DMS79 (cell line): ENCODE measurements at places on chromosomes 7 and 10.

DNA sequence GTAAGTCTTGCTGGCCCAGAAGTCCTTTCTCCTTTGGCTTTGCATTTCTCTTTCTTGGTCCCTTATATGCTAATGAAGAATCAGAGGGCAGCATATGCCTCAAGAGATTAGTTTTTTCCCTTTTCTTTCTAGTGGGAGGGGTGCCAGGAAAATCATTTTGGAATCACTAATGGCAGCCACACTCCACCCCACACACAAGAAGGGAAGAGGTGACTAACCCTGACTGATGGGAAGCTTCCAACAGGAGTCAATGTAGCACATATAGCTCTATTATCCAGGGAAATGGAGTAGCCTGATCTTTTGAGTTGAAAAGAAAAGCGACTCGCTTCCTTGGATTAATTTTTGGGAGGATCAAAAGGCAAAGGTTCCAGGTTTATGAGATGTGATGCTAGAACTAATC is 225.3 kb downstream of the KIF20B start:
- no peak for DNase-seq

DNA sequence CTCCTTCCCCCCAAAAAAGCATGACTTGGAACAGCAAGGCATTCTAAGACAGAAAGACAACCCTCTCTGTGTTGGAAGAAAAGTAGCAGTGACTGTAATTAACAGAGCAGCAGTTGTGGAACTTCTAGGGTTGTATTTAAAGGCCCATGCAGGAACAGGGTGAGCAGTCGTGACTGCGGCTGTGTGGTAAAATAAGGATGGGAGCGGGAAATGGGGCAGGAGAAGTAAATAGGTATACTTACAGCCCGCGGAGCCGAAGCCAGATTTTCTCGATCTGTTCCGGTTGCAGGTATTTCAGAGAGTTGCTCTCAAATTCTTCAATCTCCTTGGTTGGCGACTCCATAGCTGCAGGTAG is 179 bp downstream of the PDE1C start:
- DNase-seq = no peak

- peak; percentile 33 for DNase-seq
Observed at GRCh38 chr7:102433219-102434038, at the start of gene ORAI2. Gene ORAI2, plus strand, starts transcription at chr7:102433575. Its CDS starts 5,382 bp downstream, at chr7:102438957.

- no peak for DNase-seq
Observed at GRCh38 chr10:32972460-32972859, 14.4 kb upstream of the ITGB1 start.

GRCh38 chr7:139043823-139044812 is 8.3 kb upstream of the ZC3HAV1L start:
- DNase-seq = no peak

- DNase-seq = no peak
Observed at GRCh38 chr7:106199813-106200364, 84.9 kb downstream of the NAMPT start.

DNA sequence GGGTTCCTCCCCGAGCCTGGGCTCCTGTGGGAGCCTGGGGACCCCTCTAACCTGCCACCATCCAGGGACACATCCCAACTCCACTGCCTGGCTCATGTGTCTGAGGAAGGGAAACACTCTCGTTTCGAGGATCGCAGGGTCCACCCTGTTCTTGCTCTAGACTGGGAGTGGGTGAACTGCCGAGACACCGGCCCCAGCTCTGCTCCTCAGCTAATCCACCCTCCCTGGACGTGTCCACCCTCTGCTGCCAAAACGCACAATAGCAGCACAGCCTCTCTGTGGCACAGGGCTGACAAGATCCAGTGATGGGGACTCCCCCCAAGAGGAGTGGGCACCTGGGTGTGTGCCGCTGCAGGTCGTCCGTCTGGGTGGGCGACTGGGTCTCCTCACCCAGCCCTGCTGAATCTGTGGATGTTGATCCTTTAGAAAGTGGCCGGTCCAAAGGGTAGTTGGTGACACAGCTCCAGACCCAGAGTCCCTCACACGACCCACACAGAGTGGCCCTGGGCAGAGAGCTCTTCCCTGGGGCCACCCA is 65.2 kb upstream of the FAM20C start:
- no peak for DNase-seq

DNA sequence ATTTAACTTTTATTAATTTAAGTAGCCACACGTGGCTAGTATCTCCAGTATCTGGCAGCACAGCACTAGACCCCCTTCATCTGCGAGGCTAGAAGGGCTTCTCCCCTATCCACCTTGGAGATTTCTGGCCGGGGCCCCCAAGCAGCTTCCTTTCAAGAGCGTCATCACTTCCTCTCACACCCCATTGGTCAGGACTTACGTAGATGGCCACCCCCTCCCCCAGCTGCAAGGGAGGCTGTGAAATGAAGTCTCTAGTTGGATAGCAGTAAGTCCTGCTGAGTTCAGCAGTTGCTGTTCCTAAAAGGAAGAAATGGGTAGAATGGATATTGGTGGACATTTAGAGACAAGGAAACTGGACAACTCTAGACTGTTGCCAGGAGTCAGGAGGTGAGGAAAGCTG is 33.8 kb upstream of the COMTD1 start:
- no peak for DNase-seq

DNA sequence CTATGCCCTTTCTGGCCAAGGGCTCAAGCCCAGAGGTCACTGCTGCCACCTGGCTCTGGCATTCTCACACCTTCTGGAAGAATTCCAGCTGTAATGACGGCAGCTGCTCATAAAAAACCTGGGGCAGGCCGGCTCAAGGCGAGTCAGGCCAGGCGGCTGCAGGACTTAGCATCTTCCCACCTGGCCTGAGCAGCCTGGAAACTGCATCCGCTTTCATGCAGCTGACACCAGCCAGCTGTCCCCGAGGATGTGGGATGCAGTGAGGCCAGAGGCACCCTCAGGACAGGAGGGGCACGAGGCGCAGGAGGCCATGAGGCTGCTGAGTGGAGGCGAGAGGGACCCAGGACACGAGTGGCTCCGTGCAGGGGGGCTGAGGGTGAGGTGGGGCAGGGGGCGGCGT is 47.5 kb upstream of the ADGRA1 start:
- DNase-seq = no peak
